ENCODE measurements at places on chromosomes 2 and 18.
A peak's percentile ranks its signal among the peaks of the same experiment; 100 is the strongest.

DNA sequence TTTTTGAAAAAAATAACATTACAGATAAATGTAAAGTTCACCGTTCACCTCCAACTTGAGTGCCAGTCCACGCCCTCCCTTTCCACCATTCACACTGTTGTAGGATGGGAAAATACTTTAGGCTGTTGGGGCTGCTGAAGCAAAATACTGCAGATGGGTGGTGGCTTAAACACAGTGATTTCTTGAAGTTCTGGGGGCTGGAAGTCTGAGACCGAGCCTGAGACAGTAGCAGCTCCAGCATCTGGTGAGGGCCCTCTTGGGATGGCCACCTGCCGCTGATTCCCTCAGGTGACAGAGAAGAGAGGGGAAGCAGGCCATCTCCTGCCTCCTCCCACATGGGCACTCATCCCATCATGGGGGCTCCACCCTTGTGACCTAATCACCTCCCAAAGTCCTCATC, 17.7 kb downstream of the ALLC start:
- no peak for DNase-seq

DNA sequence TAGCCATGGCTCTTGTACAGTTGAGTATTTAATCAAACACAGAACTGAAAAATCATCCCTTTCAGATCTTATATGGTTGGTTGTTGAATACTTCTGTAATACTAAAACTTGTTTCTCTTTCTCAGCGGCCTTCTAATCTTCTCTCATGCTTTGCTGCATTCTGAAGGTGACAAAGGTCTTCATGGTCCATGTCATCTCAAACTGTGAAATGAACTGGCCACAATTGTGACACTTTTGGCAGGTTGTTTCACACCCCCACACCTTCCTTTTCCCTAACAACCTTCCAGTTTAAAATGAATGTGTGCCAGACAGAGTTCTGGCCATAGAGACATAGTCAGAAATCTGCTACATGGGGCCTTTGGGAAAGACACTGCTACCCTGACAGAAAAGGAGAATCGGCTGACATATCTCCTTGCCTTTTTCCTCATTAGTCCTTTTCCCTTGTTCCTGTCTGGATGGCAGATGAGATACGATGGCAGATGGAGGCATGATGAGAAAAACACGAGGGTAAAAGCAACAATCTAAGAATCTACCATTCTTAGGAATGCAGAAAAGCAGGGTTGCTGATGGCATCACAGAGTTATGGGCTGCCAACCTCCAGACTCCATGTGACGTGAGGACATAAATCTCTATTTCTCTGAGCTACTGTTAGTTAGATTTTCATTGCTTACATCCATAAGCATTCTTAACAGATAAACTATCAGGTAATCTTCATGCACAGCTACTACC, 106.5 kb downstream of the PIGN start:
- DNase-seq, result no peak

GRCh38 chr2:121902171-121902591, 146.7 kb downstream of the TSN start:
- no peak for DNase-seq

DNA sequence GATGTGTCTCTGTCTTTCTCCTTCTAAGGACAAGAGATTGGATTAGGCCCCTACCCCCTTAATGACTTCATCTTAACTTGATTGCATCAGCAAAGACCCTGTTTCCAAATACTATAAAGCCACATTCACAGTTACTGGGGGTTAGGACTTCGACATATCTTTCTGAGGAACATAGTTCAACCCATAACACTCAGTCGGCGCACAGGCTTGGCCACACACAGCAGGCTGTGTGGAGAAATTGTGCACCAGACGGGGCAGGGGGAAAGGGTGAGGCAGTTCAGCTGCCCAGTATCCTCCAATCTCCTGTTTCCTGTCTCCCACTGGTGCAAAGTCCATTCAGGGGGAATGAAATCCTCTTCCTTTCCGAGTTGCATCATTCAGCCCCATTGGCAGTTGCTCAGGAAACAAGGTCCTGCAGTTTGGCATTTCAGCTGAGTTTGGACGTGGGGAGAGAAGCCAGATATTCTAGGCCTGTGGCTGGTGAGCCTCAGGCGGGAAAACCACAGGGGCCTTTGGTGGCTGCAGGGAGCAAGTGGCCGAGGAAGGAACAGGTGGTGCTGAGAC, 9.4 kb upstream of the RAPGEF4 start:
- DNase-seq, result no peak

DNA sequence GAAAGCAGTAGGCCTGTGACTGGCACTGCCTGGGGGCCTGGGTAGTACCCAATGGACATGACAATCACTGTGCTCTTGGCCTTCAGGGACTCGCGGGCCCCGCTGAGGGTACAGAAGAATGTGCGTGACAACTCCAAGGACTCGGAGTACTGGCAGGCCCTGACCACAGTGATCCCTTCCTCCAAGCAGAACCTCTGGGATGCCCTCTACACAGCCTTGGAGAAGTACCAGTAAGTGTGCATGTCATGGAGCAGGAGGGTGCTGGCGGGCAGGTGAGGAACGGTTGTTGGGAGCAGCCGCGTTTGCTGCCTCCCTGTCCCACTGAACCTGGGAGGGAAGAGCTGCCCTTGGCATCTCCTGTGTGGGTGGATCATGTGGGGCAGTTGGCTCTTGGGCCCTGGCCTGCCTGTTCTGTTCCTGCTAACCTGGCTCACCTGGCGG, 23.3 kb downstream of the OTOF start:
- DNase-seq, result no peak

DNA sequence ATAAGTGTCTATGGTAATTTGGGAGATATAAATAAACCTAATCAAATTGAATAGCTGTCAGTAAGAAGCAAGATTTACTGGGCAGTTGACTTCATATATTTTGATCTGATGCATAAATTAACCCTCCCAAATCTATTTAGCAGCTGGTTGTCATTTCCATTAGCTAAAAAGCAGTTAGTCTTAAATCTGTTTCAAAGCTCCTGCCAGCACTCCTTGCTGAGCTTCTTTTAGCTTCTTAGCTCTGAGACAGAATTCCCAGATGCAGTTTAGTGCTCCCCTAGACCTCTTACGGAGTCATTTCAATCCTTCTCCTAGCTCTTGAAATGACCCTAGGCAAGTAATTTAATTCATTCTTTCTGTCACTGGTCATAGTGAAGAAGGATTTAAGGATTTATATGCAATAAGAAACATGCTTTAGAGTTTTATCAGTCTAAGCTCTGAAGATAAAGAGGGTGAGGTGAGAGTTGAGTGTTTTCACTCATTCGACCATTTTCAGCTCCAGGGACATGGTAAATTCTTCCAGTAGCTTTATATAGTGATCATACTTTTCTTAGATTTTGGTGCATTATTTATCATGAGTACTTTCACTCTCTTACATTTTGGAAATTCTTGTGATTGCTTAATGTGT, 98.9 kb downstream of the PHLPP1 start:
- no peak for DNase-seq

GRCh38 chr2:84486441-84487115, 27.5 kb upstream of the SUCLG1 start:
- no peak for DNase-seq

DNA sequence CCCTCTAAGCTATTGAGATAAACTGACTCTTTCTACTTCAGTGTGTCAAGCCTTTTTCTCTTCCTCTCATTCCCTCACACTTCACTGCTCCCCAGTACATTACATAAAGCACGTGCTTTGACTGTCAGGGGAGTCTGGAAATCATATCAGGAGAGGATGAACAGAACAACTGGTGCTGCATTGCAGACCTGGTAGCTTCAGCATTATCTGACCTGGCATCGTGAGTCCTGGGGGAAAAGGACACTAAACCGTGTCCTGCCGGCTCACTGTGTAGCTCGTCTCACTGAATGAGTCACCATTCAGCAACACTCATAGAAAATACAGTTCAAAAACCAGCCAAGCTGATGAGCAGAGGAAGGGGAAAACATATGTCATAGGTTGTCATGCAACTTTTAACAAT, 108.5 kb upstream of the UNC80 start:
- no peak for DNase-seq

- no peak for DNase-seq
Measured at GRCh38 chr2:105677901-105678300, 66.8 kb upstream of the NCK2 start.

DNA sequence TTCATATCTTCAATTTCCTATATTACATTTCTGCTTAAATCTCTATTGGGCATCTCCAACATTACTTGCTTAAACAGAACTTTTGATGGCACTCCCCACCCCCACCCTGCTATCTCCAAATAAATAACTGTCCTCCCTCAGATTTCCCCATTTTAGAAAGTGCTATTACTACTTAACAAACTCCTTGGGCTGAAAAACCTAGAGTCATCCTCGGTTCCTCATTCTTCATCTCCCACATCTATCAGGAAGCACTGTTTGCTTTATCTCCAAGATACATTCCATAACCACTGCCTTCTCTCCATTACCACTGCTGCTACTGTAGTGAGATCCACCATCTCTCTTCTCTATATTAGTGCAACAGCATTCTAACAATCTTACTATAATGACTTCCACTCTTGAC, 150.4 kb upstream of the CYRIA start:
- no peak for DNase-seq

GRCh38 chr2:68253219-68254068, 1.1 kb upstream of the PPP3R1 start:
- peak; percentile 59 for DNase-seq

DNA sequence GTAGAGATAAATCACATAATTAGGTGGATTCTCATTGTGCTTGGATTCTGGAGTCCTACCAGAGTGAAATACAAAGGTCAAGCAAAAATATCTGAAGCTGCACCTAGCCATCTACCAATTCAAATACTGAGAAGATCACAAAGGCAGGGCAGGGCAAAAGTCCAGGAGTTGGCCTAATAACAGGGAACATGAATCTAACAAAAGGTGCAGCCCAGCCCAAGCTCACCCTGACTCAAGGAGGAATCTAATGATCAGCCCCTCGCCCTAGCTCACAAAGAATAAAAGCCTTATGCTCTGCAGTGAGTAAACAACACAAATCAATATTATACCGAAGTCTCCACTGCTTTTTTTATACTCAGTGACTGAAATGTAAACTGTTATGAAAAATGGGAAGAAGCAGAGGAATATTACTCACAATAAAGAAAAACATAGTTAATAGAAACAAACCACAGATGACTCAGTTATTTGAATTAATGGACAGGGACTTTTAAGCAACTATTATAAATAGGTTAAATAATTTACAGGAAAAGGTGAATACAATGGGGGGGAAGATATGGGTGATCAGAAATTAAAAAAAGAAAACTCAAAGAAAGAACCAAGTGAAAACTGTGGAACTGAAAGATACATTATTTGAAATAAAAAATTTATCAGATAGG, 49.5 kb downstream of the ANTXR1 start:
- no peak for DNase-seq

Measured in CD4-positive, alpha-beta T cell treated with Interferon alpha-2 for 1 hour (primary cell).